Hematopoietic multipotent progenitor cell treated with erythropoietin and hydrocortisone succinate and interleukin-3 and kit ligand, for 8 days (in vitro differentiated cells): ENCODE measurements at places on chromosomes 5 and 9.

GRCh38 chr5:151178777-151179488 lies 21.4 kb upstream of the ANXA6 start:
- no peak for DNase-seq

GRCh38 chr9:21565155-21565554 lies 83.0 kb upstream of the IFNE start:
- DNase-seq, result no peak

GRCh38 chr9:6702707-6703106 lies 55.1 kb upstream of the KDM4C start:
- peak; percentile 74 for DNase-seq

GRCh38 chr5:34822956-34823715 lies 15.8 kb upstream of the TTC23L start:
- no peak for DNase-seq

- DNase-seq, result no peak
Observed at GRCh38 chr5:93164690-93165089, 416.3 kb downstream of the NR2F1-AS1 start.

- no peak for DNase-seq
Observed at GRCh38 chr5:80866371-80866770, 93.8 kb upstream of the RASGRF2 start.

GRCh38 chr9:21762064-21762463 lies 40.4 kb upstream of the MTAP start:
- no peak for DNase-seq

DNA sequence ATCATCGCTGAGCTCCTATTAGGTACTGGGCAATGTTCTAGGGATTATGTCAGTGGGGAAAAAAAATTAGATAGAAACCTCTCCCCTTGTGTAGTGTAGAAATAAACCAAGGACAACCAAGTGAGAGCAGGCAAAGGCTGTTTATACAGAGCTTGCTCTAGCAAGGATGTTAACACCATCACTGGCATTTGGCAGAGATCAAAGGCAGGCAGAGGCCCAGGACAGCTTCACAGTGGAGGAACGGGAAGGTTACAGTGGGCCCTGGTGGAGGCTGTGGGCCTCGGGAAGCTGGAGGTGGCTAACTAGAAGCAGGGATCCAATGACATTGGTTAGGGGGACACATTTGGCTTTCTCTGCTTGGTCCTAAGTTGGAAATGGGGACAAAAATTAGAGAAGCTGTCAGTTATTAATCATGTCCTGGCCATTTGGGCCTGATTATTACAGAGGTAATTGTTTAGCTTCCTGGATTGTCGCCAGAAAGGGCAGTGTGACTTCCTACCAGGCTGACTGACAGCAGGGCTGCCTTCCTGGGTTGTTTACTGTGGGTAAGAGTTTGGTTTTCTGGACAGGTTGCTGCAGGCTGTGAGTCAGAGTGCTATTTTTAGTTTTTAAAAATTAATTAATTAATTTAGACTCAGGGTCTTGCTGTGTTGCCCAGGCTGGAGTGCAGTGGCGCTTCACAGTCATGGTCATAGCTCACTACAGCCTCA lies 259.3 kb downstream of the ROR2 start:
- DNase-seq, result no peak

DNA sequence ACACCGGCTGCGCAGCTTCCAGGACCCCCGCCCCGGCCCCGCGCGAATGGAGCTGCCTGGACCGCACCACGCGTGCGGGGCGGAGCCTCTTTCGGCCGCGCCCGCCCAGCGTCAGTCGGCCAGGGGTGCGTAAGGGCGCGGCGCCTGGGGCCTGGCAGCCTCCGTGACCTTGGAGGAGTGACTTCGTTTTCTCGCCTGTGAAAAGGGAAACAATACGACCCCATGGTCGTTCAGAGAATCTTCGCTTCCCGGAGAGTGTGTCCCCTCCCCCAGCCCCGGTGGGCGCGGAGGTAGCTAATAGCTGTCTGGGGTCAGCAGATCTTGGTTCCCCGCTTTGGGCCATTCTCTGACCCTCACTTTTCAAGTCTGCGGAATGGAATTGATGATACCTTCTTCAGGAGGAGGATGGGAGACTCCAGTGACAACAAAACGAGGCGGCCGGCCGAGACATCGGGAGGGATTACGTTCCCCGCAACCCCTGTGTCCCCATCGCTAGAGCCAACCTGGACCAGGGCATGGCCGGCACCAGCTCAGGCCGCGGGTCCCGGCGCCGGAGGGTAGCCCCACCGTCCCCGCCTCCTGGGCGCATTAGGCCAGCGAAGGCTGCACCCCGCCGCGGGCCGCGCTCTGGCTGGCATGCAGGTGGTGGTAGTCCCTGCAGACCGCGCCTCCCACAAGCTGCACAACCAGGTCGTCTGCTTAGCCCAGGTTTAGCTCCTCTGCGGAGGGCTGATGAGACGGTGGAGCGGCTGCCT lies 5.5 kb upstream of the CDHR2 start:
- peak; percentile 80 for DNase-seq

- no peak for DNase-seq
Observed at GRCh38 chr5:112294126-112294525, 125.0 kb downstream of the EPB41L4A start.

DNA sequence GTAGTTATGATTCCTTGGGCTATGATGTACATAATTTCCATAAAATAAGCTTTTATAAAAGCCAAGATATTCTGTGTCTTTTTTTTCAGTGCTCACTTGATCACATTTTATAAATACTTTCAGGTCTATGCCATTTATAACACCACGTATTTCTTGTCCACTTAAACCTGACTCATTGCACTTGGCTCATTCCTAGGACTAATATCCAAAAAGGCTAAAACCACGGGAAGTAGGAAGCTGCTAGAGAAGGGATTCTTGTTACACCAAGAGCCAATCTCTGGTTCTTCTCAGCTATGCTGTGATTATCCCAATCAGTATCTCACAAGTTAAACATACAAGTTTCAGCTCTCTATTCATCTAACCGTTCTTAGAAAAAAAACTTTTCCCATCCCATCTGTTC lies 80.4 kb upstream of the CDH6 start:
- no peak for DNase-seq

GRCh38 chr5:37533851-37534250 lies 154.7 kb downstream of the WDR70 start:
- no peak for DNase-seq

DNA sequence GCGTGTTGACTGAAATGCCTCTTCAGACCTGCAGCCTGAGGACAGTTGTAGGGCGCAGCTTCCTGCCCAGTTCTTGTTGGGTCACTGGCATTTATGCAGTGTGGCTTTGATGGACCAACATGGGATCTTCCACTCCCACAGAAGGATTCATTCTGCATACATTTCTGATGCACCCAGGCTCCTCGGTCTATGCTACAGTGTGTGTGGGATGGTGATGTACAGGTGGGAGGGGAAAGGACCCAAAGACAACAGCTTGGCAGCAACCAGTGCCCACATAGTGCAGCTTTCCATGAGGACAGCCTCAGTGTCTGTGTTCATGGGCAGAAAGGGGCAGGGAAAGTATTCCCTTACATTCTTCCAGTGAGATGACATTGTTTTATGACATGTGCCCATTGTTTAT lies 237.9 kb downstream of the ARHGEF28 start:
- no peak for DNase-seq

DNA sequence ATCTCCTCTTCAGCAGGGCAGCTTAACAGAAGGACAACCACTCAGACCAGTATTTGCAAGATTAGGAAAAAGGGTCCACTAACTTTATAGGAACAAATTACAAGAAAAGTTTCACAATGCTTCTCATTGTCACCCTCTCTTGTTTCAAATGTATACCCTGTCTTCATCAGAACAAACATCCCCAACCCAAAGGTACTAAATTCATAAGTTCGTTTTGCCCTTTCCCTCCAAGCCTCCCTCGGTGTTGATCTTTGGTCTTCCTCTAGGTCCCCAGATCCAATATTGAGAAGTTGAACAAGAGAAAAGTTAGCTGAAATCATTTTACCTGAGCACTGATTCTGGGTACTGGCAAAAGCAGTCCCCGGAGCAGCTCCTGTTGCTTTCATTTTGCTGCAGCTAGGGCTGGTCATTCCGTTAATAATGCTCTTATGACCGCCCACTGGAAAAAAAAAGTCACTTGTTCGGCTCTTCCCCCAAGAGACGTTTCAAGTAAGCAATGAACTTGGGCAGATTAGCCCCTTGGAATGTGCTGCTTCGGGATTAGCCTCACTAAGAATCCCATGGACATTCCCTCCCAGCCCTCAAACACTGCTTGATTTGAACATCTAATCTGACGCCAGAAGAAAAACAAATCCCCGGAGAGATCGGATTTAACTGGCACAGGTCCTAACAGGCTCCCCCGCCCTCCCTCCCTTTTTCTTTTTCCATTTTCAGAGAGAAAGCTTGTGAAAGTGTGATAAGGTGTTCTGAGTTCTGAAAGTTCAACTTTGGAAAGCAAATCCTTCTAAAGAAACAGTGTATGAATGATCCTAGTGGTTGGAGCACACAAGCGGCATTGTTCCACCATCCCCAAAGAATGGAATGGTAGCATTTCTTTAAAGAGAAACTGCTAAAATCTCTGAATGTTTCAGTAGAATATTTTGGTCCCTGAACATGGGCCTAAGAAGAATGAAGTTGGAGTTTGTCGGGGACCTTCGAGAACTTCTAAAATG lies 252.5 kb downstream of the TRPM3 start:
- DNase-seq, result no peak

DNA sequence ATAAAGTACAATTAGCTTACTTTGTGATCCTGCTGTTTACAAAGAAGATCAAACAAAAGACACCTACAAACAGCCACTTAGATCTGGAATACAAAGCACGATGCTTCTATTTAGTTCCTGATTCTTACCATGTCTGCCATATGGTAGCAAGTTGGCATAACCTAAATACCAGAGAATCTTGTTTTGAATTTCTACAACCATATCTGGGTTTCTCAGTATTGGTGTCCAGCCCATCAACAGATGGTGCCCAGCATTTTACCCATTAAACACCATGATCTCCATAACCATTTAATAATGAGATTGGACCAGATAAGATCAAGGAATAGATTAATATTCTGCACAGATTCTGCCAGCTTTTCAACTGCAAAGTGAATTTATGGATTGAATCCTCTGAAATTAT lies 29.8 kb downstream of the SLC24A2 start:
- no peak for DNase-seq

DNA sequence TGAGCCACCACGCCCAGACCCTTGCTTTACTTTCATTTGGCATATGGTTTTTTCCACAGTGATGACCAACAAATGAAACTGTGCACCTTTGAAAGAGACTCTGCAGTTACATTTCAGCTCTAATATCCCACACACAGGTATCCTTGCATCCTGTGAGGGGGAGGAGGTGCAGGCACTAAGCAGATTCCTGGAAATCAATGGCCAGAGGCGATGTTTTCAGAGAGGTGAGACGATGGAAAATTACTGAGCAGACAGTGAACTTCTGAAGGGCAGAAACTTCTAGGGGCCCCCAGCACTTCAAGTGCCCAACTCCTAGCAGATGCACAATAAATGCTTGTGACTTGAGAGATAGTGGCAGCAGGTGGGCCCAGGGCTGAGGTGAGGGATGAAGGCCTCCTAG lies 29.8 kb upstream of the GNE start:
- no peak for DNase-seq

GRCh38 chr9:88829276-88829675 lies 162.0 kb upstream of the S1PR3 start:
- no peak for DNase-seq

- DNase-seq, result no peak
Observed at GRCh38 chr9:69645488-69645887, 26.7 kb downstream of the APBA1 start.

GRCh38 chr9:72173080-72173479 lies 23.8 kb downstream of the GDA start:
- no peak for DNase-seq

DNA sequence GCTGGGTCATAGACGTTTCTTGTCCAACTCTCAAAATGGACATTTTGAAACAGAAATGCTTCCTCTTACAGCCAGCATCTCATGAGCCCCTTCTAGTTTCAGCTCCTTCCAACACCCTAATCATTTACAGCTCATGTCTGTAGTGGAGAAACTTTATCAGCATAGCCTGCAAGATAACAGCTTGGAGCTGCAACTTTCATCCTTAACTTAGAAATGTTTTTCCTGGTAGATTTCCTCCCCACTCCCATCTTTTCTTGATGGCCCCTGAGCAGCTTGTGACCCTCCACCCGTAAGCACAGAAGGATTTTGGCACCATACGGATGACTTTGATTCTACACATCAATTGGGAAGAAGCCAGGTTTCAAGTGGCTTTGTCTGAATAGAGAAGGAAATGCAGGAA lies 53.5 kb upstream of the TGFBR1 start:
- DNase-seq, result no peak

GRCh38 chr9:115353681-115354080 lies 235.7 kb upstream of the TNC start:
- DNase-seq, result no peak

DNA sequence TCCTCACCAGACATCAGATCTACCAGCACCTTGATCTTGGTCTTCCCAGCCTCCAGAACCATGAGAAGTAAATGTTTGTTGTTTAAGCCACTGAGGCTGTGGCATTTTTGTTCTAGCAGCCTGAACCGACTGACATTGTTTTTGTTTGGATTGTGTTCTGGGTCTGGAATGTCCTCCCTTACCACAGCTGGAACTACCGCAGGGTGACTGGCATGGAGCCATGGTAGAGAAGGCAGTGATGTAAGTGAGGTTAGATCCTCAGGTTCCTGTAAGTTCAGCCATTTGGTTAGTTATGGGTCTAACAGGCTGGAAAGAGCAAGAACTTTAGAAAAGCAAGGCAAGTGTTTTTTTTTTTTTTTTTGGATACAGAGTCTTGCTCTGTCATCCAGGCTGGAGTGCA lies 209.3 kb downstream of the DAB2IP start:
- no peak for DNase-seq

DNA sequence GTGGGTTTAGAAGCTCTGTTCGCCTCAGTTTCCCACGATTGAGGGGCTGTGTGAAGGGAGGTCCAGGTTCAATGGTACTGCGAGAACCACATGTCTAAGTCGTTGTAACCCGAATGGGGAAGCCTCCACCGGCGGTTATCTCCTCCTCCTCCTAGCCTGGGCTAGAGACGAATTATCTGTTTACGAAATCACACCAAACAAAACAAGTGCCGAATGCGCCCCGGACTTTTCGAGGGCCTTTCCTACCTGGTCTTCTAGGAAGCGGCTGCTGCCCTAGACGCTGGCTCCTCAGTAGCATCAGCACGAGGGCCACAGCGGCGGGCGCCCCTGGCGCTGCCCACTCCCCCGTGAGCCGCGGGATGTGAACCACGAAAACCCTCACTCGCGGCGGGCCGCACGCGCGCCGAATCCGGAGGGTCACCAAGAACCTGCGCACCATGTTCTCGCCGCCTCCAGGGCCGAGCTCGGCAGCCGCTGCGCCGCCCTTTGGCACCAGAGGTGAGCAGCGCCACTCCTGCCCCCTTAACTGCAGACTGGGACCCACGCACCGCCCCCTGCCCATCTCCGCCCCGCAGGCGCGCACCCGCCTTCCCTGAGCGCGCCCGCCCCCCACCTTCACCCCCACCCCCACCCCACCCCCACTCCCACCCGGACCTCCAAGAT lies at the start of gene CDKN2A:
TSS of gene CDKN2A (minus strand) at position 500 of the 663 bp plus-strand sequence.
- peak; percentile 42 for DNase-seq

DNA sequence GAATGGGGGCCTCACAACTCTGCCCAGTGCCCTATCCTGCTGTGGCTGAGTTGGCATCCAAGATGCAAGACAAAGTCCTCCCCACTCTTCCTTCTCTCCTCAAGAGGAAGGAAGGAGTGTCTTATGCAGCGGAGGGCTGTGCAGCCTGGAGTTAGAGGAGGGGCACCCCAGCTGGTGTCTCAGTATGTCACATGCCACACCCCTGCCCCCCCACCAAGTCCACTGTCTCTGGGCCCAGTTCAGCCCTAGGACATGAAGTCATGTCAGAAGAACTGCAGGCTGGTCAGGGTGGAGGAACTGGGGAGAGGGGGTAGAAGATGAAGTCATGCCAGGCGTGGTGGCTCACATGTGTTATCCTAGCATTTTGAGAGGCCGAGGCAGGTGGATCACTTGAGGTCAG lies 28.0 kb upstream of the SLC28A3 start:
- no peak for DNase-seq
